Activated T-cell treated with anti-CD3 and anti-CD28 coated beads, Interleukin-2, amount 50 U/mL, for 72 hours (primary cell): ENCODE measurements at places on chromosomes 11 and 22. TPM values are rescaled to one million over a fixed set of nuclear protein-coding genes. Genes with fewer than 3 reads are reported as not detected.

DNA sequence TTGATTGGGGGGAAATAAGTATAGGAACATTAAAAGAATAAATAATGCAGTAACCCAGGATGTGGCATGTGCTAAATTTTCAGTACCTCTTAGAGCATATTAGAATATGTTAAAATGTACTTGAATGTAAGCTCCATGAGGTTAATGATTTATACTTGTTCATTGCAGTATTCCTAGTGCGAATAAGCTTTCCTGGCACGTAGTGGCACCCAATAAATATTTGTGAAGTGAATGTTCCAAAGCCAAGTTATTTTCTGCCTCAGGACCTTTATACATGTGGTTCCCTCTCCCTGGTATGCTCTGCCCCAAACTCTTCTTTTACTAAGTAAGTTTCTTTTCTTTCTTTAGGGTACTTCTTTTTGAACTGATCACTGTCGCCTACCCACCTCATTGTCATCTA lies 118.8 kb downstream of the DBX1 start:
- no peak for DNase-seq

Gene MS4A2
- not detected for total RNA-seq

- DNase-seq: no peak
Measured at GRCh38 chr11:120547811-120548681, 36.5 kb downstream of the GRIK4 start.

Gene IRAG1
- not detected for total RNA-seq

Gene IFITM10
- 0.91 TPM for total RNA-seq

DNA sequence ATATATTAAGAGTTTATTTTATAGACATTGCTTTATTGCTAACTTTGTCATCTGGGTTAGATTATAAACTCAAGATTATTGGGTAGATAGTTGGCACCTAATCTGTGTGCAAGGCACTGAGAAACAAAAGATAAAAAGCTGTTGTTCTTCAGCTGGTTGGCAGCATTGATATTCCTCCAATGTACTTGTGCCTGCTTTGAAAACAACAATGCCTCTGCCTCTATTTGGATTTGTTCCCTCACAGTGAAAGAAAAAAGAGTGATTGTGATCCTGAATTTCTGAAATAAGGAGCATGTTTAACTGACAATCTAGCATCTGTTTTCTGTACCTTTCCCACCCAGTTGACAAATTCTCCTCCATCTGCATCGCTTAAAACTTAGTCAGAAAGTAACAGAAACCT lies 98.3 kb downstream of the TYR start:
- no peak for DNase-seq

GRCh38 chr11:85602526-85603213 lies 24.5 kb downstream of the DLG2 start:
- DNase-seq: no peak

Gene HINFP
- 34.1 TPM for total RNA-seq

GRCh38 chr11:24965748-24966147 lies 468.9 kb downstream of the LUZP2 start:
- no peak for DNase-seq

Gene KCNJ1
- total RNA-seq: not detected

Gene PIH1D2
- 0.36 TPM for total RNA-seq

Gene CHID1
- 33.9 TPM for total RNA-seq

Gene UPK3A
- not detected for total RNA-seq

Gene CCDC89
- total RNA-seq: 0.90 TPM

Gene C11orf65
- 1.2 TPM for total RNA-seq

Gene OR8H1
- total RNA-seq: not detected

DNA sequence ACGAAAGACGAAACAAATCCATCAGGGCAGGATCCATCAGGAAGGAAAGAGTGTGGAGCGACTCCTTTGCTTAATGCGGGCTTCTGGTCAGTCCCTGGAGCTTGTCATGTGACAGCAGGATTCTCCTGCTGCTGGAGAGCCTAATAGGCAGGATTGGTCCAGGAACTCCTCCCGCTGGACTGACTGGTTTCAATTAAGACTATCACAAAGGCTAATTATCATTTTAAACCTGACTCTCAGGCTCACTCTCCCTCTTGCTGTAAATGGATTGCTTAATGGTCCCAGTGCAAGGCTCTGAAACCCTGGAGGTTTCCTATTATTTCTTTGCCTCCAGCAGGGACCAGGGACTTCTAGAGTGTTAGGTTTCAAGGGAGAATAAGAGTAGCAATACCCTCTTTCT lies 493.8 kb downstream of the NTM start:
- no peak for DNase-seq

GRCh38 chr11:629237-629583 lies 2.2 kb upstream of the SCT start:
- DNase-seq: no peak

- DNase-seq: no peak
Measured at GRCh38 chr11:111450480-111451320, 61.5 kb downstream of the BTG4 start.

Gene MTMR2
- 36.3 TPM for total RNA-seq

Gene WNT11
- total RNA-seq: 0.12 TPM

- DNase-seq: no peak
Measured at GRCh38 chr11:66495401-66495854, 15.0 kb upstream of the BBS1 start.

- DNase-seq: no peak
Measured at GRCh38 chr11:110762590-110762989, 50.4 kb upstream of the ARHGAP20 start.

Gene PCNX3
- total RNA-seq: 45.9 TPM

DNA sequence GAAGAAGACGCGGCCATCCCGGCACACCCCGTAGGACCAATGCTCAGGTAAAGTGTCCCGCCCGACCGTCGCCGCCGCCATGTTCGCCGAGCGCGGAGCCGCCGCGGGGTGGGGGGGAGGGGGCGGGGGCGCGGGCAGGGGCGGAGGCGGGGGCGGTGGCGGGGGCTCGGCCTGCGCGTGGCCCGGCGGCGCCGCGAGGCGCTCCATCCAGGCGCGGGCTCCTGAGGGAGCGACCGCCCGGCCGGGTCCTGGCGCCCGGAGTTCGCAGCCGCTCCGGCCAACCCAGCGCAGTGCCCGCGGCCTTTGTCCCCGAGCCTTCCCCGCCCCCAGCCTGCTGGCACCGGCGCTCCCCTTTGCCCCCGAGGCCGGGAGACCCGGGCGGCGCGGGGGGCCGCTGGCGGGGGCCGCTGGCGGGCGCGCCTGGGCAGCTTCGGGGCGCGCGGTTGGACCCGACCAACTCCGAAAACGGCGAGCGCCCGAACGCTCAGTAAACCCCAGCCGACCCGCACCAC lies at the start of gene PLEKHA7:
Gene PLEKHA7, minus strand, starts transcription at position 94 of the 512 bp plus-strand sequence. Its CDS starts 13 bp downstream, at position 81.
- peak; percentile 10 for DNase-seq

DNA sequence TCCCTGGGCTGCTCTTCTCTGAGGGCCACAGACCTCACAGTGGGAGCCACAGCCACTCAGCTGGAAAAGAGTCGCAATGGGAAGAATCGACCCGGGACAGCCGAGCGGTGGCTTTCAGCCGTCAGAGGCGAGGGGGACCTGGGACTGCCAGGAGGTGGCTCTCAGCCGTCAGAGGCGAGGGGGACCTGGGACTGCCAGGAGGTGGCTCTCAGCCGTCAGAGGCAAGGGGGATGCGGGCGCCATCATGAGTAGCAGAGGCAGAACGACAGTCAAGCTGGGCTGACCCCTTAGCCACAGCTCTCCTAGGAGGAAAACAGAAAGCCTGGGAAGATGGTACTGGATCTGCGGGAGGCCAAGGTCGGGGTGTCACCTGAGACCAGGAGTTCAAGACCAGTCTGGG lies 14.9 kb upstream of the MUC2 start:
- no peak for DNase-seq

Gene IGSF9B
- total RNA-seq: 81.8 TPM

Gene OR8D1
- not detected for total RNA-seq

DNA sequence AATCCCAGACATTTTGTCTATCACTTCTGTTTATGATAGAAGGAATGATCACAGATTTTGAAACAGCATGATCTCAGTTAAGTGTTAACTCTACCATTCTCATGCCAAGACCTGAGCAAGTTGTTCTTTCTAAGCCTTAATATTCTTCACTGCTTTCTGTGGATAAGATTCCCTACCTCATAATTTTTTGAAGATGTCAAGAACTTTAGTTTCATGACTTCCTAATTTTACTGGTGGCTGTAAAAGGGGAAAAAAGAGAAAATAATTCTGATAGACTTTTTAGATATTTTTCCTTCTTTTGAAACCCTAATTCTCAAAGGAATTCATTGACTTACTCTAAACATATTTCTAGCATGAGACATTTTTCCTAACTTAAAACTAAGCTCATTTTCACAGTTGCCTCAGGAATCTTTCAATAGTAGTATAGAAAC lies 520.0 kb upstream of the LUZP2 start:
- DNase-seq: no peak

- DNase-seq: no peak
Measured at GRCh38 chr22:49156662-49157285, 670.9 kb downstream of the BRD1 start.

DNA sequence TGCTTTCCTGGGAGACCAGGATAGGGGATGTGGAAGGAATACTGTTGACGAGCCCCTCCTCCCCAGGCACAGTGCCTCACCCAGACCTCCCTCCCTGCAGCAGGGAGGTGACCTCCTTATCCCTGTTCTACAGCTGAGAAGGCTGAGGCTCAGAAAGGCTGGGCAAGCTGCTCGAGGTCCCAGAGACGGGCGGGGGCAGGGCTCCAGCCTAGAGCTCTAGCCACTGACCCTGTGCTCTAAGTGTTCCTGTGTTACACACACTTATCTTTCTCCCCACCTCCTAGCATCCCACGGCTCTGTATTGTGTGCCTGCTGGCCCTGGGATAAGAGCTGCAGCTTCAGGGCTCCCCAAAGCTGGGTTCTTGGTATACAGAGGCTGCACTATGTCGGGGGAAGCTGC lies 7.9 kb downstream of the CCDC134 start:
- no peak for DNase-seq

GRCh38 chr22:28822930-28823551 lies 22.7 kb upstream of the XBP1 start:
- DNase-seq: no peak

DNA sequence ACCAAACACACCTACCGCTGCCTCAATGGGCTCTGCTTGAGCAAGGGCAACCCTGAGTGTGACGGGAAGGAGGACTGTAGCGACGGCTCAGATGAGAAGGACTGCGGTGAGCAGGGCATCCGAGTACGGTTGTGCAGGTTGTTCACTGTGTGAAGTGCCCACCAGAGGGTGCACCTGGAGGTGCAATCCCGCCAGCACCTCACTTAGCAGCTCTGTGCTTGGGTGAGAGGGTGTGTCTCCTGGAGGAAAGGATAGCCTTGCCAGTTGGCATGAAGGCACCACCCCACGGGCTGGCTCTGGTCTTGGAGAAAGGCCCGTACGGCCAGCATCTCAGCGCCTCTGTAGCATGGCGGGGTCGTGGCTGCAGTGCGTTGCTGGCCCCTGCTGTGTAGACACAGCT lies 39.4 kb downstream of the ST14 start:
- DNase-seq: no peak

GRCh38 chr11:11148104-11148509 lies 204.9 kb downstream of the CSNK2A3 start:
- peak; percentile 21 for DNase-seq

DNA sequence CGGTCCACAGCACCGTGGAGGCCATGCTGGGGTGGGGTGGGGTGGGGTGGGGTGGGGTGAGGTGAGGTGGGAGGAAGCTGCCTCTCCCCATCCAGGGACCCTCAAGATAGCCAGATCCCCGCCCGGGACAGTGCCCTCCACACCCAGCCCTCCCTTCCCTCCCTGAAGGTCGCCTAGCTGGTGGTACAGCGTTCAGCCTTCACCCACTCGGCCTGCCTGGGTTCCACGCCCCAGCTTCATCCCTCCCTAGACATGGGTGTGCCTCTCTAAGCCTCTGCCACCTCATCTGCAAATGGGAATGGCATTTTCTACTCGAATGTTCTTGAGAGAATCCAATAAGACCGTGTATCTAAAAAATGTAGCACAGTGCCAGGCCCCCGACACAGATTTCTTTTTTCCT lies 17.8 kb downstream of the KCTD17 start:
- DNase-seq: no peak
